ENCODE measurements at places on chromosomes 2 and 18.

GRCh38 chr2:84902526-84902925 is 2.9 kb upstream of the TMSB10 start:
- no peak for DNase-seq

- DNase-seq, result no peak
These were observed 1022.3 kb upstream of the CNTNAP5 start for GRCh38 chr2:123002660-123003248.

- no peak for DNase-seq
These were observed 70.6 kb downstream of the GDF7 start for GRCh38 chr2:20737505-20737904.

- DNase-seq, result no peak
These were observed 102.1 kb upstream of the CDCA7 start for GRCh38 chr2:173252581-173252980.

- no peak for DNase-seq
These were observed 22.5 kb downstream of the EHBP1 start for GRCh38 chr2:62727876-62728566.

- no peak for DNase-seq
These were observed 19.6 kb upstream of the CABLES1 start for GRCh38 chr18:23115683-23116096.

- DNase-seq, result peak; percentile 68
These were observed 1.1 kb downstream of the CYBRD1 start for GRCh38 chr2:171523088-171524017.

GRCh38 chr2:65675350-65675749 is 243.0 kb upstream of the SPRED2 start:
- DNase-seq, result no peak

GRCh38 chr2:136495636-136496035 is 269.7 kb upstream of the THSD7B start:
- no peak for DNase-seq

DNA sequence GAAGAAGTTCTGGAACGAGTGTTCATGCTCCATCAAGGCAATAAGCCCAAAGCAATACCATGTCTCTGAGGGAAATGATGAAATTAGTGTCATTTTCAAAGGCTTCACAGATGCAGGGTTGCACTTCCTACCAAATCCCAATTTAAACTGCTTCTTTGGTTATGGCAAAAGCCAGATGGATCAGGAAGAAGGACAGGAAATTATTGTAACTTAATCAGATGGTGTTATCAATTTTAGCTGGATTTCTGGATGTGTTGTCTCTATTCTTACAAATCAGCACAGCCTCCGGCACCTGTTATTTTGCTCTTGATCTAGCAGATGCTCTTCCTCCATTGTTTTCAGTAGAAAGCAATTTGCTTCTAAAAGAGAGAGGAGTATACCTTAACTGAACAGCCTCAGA is 693.4 kb downstream of the SOCS6 start:
- DNase-seq, result no peak
